Caki2 (cell line): ENCODE measurements at places on chromosomes 5 and 9.

DNA sequence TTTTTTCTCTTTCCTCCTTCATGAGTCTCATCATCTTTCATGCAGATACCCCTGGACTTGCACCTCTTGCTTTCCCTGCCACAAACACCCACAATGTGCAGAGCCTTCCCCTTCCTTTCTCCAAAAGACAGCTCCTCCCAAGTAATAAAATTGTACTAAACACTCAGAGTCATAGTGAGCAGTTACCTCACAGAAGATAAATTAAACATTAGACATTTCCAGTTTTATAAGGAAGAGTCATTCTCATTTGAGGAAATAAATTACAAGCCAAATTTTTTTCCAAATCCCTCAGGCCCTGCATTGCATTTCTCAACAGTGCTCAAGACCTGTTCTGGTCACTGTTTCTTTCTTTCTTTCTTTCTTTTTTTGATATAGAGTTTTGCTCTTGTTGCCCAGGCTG is 131.5 kb downstream of the ATPSCKMT start:
- DNase-seq, result no peak

- no peak for DNase-seq
Measured at GRCh38 chr9:124663046-124663961, 107.8 kb downstream of the NR6A1 start.

DNA sequence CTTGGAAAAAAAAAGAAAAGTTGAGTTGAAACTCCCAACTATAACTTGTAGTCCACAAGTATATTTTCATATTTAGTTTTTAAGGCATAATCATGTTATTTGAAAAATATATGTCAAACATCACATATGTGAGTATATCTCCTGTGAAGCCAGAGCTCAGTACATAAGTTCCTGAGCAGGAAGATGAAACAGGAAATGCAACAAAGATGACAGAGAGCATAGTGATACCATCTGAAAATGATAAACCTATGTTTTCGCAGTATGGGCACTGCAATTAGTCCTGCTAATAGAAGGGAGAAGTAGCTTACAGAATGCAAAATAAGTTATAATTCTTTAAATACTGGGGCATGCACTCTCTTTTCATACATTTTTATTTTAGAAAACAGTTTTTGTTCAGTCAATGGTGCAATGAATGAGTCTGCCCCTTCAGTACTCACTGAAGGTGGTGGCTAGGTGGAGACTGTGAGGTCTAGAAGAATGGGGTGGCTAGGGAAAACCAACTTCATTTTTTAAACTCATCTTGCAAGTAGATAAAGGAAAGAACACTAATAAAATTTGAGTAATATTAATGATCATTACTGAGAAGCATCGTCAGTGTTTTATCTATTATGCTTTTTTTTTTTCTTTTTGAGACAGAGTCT is 54.1 kb upstream of the FYB1 start:
- no peak for DNase-seq

DNA sequence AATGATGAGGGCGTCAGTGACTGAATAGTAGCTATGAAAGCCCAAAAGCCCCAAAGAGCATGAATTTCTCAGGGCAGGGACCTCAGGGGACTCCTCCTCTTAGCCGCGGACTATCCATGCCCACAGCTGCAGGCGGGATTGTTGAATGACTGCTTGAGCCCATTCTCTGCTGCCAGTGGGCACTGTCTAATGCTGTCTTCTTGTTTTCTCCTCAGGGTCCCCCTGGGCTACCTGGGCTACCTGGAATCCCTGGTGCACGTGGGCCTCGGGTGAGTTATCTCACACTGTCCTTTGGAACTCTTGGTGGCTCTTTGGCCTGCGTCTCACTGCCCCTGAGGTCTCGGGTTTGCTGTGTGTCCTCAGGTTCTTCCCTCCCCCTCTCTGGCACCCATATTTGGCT is 22.7 kb downstream of the COL27A1 start:
- no peak for DNase-seq

GRCh38 chr9:38088006-38088925 is 19.2 kb upstream of the SHB start:
- DNase-seq, result peak; percentile 34

DNA sequence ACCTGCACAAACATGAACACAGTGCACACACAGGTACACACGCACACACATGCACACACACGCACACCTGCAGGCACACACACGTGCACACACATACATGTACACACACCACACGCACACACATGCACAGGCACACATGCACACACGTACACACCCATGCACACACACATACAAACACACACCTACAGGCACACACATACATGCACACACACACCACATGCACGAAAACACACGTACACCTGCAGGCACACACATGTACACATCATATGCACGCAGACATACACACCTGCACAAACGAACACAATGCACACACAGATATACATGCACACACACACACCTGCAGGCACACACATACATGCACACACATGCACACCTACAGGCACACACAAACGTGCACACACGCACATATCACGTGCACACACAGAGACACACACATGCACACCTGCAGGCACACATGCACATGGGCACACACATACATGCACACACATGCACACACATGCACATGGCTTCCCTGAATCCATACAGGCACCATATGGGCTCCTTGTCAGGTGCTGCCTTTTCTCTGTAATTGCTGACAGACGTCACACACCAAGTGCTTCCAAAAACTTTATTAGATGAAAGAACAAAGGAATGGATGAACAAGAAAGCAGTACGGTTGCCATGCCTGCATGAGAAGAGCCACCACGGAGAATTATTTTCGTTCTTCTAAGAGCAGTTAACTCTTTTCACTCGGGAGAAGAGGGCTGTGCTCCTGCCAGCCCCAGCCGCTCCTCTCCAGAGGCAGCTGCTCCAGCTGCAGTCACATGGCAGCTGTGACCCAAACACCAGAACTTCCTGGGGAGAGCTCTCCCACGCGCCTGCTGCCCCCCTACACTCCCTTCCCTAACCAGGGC is 57.2 kb downstream of the EXD3 start:
- DNase-seq, result no peak

DNA sequence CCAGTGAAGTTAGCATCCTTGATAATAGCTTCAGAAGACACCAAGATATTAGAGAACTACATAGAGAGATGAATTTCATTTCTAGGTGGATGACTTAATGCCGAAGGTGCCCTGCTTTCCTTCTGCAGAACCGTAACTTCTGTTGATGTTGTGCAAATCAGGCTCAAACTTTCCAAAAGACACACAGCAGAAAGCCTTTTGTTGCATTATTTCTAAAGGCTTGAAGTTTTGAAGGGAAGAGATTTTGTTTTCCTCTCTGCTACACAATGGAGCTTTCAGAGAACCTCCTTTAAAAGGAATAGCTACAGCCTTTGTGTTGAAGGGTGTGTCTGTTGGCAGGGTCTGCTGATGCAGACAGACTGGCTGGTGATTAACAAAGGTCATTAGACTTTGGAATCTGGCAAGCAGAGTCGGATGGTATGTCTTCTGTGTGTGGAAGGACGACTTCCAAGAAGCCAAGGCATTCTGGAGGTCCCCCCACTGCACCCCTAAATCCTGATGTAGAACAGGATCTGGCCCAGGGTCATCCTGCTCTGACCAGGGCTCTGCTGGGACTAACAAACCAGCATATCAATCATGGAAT is 57.8 kb downstream of the ZNF462 start:
- peak; percentile 68 for DNase-seq

- no peak for DNase-seq
Measured at GRCh38 chr9:37430841-37431597, 8.5 kb downstream of the GRHPR start.

GRCh38 chr5:124511791-124512190 is 234.6 kb downstream of the ZNF608 start:
- no peak for DNase-seq

DNA sequence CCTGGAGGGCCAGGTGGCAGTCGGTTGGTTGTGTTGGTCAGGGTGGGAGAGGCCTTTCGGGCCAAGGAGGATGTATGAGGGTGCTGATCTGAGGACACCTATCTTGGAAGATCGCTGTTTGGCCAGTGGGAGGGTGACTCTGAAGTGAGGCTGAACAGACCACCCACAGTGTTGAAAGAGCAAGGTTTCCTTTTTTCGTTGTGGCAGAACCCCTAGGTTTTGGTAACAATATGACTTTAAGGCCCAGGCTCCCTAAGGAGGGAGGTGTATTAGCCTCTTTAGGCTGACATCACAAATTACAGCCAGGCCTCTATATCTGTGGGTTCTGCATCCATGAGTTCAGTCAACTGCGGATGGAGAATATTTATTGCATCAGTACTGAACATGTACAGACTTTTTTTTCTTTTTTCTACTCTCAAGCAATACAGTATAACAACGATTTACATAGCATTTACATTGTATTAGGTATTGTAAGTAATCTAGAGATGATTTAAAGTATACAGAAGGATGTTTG is 86.1 kb downstream of the ARHGAP26 start:
- no peak for DNase-seq

DNA sequence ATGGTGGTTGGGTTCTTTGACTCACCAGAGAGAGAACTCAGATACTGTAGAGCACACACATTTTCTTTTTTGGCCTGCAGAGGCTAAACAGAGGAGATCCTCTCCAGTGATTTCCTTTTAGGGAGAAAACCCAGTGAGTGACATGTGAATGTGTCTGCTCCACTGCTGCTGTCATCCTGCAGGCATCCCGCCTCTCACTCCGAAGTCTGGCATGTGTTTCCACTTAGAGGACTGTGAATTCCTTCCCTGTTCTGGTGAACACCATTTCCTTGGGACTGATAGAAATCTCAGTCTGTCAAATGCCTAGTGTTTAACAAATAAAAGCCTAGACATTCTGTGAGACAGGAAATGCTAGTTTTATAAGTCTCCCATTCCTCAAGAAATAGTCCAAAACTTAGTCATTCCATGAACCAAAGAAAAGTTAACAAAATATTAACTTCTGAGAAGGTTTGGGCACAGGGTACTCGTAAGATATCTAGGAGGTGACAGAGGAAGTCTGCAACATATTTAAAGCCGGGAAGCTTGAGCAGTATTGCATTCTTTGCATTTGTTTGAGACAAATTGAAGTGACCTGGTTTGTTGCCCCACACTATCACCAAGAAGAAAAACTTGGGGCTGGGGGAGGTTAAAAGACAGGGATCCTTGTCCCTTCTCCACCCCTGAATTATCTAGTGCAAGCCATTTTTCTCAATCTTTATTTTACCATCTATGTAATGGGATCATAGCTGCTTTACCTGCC is 74.9 kb upstream of the NIPAL4 start:
- peak; percentile 85 for DNase-seq

DNA sequence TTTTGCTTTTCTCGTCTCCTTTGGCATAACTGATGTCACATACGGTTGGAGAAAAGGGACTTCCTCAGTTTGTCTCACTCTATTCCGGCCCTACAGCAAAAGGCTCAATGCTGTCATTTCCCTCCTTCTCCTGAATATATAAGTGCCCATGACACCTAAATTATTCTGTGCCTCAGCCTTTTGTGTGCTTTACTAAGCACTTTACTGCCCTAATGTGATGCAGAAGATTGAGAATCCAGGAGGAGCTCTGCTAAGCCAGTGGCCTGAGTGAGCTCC is 7.6 kb downstream of the CD180 start:
- no peak for DNase-seq

- DNase-seq, result peak; percentile 26
Measured at GRCh38 chr9:130461218-130461630, 16.5 kb downstream of the ASS1 start.

DNA sequence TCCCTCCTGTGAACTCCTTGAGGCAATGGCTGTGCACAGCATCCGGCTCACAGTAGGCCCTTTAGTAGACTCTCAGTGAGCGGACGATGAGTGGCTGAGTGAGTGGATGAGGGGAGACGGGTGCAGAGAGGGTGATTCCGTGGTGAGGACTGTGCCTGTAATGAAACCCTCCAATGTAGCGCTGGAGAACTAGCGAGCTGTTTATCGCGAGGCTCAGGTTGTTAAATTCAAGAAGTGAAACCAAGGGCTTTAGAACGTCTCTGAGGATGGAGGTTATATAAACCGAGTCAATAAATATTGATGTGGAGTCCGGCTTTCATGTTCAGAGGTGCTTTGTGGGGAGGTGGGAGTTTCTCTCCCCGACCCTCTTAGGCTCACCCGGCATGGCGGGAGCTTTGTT is 53.2 kb downstream of the NSG2 start:
- DNase-seq, result no peak

GRCh38 chr5:115766608-115767007 is 49.9 kb downstream of the CDO1 start:
- DNase-seq, result no peak

DNA sequence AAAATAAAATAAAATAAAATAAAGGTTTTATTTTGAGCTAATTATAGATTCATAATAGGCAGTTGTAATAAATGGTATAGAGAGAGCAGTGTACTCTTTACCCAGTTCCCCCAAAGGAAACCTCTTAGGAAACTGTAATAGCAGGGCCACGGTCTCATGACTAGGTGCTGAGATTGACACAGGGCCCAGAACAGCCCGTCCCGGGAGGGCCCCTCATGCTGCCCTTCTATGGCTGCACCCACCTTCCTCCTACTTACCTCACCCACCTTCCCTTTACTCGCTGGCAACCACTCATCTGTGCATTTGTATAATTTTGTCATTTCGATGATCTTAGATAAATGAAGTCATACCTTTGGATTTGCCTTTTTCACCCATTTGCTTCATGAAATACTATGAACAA is 16.1 kb downstream of the CACNA1B start:
- DNase-seq, result no peak

DNA sequence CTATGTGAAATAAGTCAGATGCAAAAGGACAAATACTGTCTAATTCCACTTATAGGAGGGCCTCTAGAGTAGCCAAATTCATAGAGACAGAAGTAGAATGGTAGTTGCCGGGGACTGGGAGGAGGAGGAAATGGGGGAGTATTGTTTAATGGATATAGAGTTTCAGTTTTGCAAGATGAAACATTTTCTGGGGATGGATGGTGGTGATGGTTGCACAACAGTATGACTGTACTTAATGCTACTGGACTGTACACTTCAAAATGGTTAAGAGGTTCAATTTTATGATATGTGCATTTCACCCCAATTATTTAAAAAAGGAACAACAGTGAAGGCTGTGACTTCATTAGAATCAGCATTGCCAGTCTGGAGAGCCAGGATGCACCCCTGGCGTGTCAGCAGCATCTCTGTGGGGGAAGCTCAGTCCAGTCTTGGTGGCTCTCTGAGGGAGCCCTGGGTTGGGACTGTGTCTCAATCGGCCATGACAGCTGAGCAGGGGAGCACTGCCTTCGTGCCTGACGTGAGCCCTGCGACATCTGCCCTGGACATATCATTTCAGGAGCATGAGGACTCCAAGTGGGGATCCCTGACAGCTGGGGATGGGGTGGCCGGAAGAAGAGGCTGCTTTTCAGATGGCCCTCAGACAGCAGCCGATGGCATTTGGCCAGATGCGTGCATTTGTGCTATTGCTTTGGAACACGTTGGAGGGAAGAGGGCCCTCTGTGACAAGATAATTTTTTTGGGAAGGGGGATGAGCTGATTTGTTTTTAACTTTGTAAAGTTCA is 130.8 kb upstream of the STC2 start:
- no peak for DNase-seq

- DNase-seq, result no peak
Measured at GRCh38 chr9:136058801-136059302, 36.2 kb downstream of the NACC2 start.

- DNase-seq, result no peak
Measured at GRCh38 chr9:132826621-132827365, 51.3 kb downstream of the AK8 start.

GRCh38 chr5:58085800-58086199 is 374.1 kb downstream of the PLK2 start:
- DNase-seq, result peak; percentile 52
